ENCODE measurements at places on chromosomes 7 and 10.

GRCh38 chr10:64771253-64772050 is 1250.3 kb downstream of the REEP3 start:
- no peak for DNase-seq

DNA sequence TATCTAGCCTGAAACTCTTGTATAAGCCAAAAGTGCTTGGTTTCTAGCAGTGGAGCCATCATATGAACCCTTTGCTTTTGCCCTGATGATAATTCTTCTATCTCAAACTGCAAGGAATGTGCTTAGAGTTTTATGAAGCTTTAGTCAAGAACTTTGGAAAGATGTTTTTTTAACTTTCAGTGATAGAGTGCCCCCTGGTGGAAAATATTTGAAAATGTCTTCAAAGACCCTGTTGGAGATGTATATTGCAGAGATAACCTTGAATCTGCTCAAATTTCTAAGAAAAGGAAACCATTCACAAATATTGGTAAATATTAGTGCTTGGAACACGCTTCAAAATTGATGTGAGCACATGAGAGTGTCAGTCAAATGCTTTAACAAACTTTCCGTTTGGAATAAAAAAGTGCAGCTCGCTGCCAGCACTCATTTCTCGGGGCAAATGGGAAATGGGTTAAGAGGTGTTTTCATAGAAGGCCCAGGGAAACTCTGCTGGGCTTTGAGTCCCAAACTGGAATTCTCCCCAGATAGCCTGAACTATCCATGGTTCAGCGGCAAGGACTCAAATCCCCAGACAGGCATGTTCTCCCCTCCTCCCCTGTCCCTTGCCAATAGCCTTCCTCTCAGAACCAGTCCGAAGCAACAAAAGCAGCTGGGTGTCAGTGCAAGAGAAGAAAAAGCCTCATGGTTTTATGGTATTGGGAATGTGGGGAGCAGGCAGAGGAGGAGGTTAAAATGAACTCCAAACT is 129.3 kb downstream of the MYOF start:
- no peak for DNase-seq

DNA sequence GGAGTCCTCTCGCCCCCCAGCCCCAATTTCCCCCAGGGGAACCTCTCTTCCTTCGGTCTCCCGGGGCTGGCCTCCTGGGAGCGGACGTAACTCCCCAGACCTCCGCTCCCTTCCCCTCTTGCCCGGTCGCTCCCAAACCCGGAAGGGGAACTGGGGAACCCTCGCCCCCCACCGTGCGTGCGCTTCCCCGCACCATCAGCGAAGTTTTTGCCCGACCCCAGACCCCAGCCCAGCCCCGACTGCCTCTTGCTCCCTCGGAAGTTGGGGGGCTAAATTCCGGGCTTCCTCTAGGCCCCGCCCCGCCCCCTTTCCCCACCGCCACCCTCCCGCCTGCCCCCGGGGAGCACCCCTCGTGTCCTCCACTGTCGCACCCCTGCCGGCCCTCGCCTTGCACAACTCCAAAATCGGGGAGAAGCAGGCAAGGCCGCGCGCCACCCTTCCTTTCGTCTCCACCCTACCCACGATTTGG is 436 bp downstream of the GNB2 start:
- DNase-seq, result no peak

DNA sequence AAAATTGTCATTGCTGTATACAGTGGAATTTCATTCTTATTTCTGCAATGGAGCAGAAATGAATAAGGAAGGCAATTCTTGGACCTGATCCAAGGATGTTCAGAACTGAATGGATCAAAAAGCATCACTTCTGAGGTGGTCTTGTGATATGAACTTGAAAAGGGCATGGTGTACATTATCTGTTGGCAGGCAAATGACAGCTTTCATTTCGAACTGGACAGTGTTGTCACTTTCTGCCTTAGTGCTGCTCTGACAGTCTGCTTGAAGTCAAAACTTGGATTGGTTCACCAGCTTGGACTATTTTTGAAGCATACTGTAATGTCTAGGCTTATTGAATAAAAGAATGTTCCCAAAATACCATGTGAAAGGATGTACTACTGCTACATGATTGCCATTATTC is 52.0 kb downstream of the VCL start:
- no peak for DNase-seq

DNA sequence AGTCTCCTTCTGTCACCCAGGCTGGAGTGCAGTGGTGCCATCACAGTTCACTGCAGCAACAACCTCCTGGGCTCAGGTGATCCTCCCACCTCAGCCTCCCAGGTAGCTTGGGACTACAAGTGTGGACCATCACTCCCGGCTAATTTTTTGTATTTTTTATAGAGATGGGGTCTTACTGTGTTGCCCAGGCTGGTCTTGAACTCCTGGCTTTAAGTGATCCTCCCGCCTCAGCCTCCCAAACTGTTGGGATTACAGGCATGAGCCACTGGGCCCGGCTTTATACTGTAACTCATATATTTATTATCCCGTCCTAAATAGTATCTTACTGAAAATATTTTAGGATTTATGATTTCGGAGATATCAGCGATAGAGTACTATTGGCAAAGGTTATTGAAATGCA is 10.9 kb downstream of the EIF4H start:
- DNase-seq, result no peak

GRCh38 chr7:123569352-123570010 is 11.9 kb upstream of the NDUFA5 start:
- no peak for DNase-seq

DNA sequence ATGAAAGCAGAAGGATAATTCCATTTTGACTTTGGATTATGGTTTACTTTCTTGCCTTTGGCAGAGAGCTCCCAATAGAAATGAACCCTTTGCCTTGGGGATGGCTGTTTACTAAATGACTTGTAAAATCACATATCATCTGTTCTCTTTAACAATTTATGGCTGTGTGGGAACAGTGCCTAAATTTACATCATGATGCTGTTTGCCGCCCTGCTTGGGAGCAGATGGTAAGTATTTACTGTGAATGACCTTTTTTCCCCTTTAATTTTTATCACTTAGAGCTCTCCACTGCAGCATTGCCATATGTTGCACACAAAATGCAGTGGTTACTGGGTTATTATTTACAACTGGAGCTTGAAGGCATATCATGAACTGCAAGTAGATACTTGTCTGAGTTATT is 13.4 kb downstream of the HEPACAM2 start:
- no peak for DNase-seq

- DNase-seq, result no peak
Measured at GRCh38 chr10:68897336-68897741, 3.8 kb upstream of the DDX50 start.

Measured in stimulated activated CD4-positive, alpha-beta T cell treated with anti-CD3 and anti-CD28 coated beads, Interleukin-1b, Interleukin-23, amount 100 ng/mL, for 1 hour (primary cell).